ENCODE measurements at places on chromosomes 16 and 17. TPM values are rescaled to one million over a fixed set of nuclear protein-coding genes. Genes with fewer than 3 reads are reported as not detected.

Gene HEATR9
- 0.05 TPM for polyA plus RNA-seq

Gene ANKRD40CL
- not detected for polyA plus RNA-seq

Gene KRTAP1-1
- not detected for polyA plus RNA-seq

Gene CCL16
- polyA plus RNA-seq, result 0.20 TPM

- no peaks in the 10 kb centered on the region for H3K27me3 ChIP-seq
- H3K4me1 ChIP-seq, result peaks cover 32% of the 10 kb centered on the region
- no peak for DNase-seq
- peak overlapping the region; percentile 75 for H3K27ac ChIP-seq
- peaks cover 16% of the 10 kb centered on the region for H3K36me3 ChIP-seq
- H3K4me3 ChIP-seq, result no peak overlapping the region
Measured at GRCh38 chr16:29808219-29808900, 2.0 kb downstream of the MAZ start.

DNA sequence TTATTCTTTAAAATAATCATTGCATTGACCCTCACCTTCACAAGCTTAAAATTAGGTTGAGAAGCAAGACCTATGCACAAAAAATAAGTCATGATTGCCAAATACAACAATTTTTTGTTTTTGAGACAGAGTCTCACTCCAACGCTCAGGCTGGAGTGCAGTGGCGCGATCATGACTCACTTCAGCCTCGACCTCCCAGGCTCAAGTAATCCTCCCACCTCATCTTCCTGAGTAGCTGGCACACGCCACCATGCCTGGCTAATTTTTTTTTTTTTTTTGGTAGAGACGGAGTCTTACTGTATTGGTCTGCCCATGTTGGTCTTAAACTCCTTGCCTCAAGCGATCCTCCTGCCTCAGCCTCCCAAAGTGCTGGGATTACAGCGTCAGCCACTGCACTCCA lies 24.2 kb downstream of the ZNF652 start:
- no peaks in the 10 kb centered on the region for H3K27me3 ChIP-seq
- peaks cover 11% of the 10 kb centered on the region for H3K4me1 ChIP-seq

GRCh38 chr16:85245307-85246172 lies 133.3 kb upstream of the CIBAR2 start:
- H3K27ac ChIP-seq, result no peak overlapping the region
- peak; percentile 84 for DNase-seq
- H3K4me1 ChIP-seq, result no peaks in the 10 kb centered on the region
